ENCODE measurements at places on chromosomes 4 and X. TPM values are rescaled to one million over a fixed set of nuclear protein-coding genes. Genes with fewer than 3 reads are reported as not detected.
A peak's percentile ranks its signal among the peaks of the same experiment; 100 is the strongest.

The SOWAHB gene
- total RNA-seq = 0.03 TPM

GRCh38 chr4:173391701-173392100 is 7.2 kb downstream of the SCRG1 start:
- no peak for DNase-seq

- DNase-seq = no peak
Observed at GRCh38 chrX:134599184-134599914, 58.9 kb downstream of the PLAC1 start.

The SYNPO2 gene
- total RNA-seq = 0.46 TPM

The NALF2 gene
- 0.95 TPM for total RNA-seq

The FGFRL1 gene
- total RNA-seq = 6.0 TPM

The STARD8 gene
- 0.11 TPM for total RNA-seq

DNA sequence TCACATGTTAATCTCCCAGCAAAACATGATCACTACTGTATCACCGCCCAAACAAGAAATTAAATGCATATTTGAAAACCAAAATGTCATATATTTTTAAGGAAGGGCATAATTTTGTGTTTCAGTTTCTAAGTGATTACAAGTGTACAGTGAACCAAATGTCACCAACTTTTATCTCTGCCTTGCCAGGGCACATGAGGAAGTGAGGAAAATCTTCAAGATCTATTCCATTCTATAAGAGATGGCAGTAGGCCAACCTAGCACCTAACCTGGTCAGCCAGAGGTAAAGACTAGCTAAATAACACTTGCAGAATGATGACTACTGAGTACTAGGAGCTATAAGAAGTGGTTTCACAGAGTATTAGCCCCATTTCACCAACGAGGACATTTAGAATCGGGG is 107.2 kb downstream of the ATP11C start:
- no peak for DNase-seq

The SOX3 gene
- not detected for total RNA-seq

DNA sequence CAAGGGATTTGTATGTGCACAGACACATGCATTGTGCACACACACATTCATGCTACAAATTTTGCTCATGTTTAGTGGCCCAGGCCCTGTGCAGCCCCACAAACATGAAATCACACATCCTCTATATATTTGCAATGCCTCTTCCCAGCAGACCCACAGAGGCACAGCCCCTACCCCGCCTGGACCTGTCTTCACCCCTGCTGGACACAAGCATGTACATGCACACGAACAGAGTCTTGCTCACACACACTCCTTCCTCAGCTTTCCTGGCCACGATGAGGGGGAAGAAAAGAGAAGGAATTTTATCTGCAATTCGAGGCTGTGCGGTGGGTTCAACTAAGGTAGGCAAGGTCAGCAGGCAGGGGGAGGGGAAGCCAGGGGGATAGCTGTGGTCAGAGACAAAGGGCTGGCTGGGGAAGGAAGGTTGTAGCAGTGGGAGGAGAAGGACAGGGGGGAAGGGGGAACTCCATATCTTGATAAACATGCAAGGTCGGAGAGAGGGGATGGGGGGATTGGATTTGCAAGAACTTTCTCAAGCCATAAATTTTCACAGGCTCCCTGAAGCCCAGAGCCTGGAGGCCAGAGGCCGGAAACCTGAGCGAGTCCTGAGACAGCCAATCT is 156.4 kb downstream of the EFNB1 start:
- no peak for DNase-seq

The P2RY8 gene
- total RNA-seq = not detected

GRCh38 chr4:38470735-38471262 is 193.2 kb upstream of the KLF3 start:
- no peak for DNase-seq

The ENPP6 gene
- not detected for total RNA-seq

DNA sequence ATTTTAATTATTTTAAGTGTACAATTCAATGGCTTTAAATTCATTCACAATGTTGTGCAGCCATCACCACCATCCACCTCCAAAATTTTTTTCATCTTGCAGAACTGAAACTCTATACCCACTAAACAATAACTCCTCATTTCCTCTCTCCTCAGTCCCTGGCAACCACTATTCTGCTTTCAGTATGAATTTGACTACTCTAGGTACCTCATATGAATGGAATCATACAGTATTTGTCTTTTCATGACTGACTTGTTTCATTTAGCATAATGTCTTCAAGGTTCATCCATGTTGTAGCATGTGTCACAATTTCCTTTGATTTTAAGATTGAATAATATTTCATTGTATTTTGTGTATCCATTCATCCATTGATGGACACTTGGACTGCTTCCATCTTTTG is 46.9 kb downstream of the KIF4A start:
- DNase-seq = no peak

- peak; percentile 73 for DNase-seq
Observed at GRCh38 chr4:16253127-16253960, 27.1 kb upstream of the TAPT1 start.

GRCh38 chr4:110630688-110631402 is 8.0 kb upstream of the PITX2 start:
- DNase-seq = no peak

- DNase-seq = no peak
Observed at GRCh38 chrX:153029875-153030274, 26.4 kb upstream of the PNMA3 start.

The SCML2 gene
- total RNA-seq = 2.0 TPM

DNA sequence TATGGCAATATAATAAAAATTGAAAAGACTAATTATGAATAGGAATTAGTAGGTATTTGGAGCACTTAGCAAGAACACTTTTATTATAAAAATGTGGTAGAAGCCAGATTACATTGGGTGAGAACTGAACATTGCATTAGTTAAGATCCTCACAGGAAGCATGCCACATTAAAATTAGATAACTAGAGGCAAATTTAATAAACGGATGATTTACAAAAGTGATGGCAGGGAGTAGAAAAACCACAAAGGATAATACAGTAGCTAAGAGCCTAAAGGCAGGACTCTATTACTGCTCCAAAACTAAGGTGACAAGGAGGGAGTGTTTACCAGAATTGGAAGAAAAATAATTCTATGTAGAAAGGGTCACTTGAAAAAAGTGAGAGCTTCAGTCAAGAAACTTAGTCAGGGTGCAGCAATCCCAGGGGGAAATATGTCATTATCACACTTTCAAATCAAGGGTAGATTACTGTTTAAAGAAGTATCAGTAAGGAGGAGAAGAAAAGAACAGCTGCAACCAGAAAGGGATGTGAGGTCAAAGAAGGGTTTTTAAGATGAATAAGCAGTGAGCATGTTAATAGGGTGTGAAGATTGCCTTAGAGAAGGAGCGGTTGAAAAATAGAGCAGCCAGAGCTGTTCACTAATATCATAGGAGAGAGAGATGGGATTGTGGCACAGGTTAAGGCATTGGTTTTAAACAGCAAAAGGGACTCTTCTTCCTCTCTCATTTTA is 84.6 kb downstream of the NDST4 start:
- DNase-seq = no peak

GRCh38 chr4:23934223-23934622 is 44.4 kb upstream of the PPARGC1A start:
- no peak for DNase-seq

DNA sequence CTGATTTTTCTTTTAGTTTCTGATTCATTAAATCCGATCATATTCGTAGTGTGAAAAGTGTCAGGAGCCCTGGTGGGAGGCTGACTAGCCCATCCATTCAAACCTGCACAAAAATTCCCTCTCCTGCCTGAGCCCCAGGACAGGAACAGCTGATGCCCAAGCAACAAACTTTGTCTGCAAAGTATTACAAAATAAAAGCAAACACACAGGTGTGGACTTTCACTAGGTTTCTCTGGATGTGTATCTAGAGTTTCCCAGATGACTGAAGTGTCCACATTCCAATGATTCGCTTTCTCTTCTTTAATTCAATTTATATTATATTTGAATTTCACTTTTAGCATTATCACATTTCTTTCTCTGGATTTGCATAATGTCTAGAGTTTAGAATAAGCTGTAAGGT is 18.2 kb upstream of the FAM9B start:
- no peak for DNase-seq

The FMR1NB gene
- total RNA-seq = not detected

- no peak for DNase-seq
Observed at GRCh38 chr4:14596437-14596836, 405.8 kb upstream of the CPEB2 start.

The TLL1 gene
- 3.5 TPM for total RNA-seq

The RAB40AL gene
- total RNA-seq = 0.14 TPM

GRCh38 chrX:39491548-39492297 is 606.0 kb downstream of the BCOR start:
- DNase-seq = no peak

GRCh38 chrX:117990438-117990837 is 126.2 kb downstream of the KLHL13 start:
- peak; percentile 81 for DNase-seq

DNA sequence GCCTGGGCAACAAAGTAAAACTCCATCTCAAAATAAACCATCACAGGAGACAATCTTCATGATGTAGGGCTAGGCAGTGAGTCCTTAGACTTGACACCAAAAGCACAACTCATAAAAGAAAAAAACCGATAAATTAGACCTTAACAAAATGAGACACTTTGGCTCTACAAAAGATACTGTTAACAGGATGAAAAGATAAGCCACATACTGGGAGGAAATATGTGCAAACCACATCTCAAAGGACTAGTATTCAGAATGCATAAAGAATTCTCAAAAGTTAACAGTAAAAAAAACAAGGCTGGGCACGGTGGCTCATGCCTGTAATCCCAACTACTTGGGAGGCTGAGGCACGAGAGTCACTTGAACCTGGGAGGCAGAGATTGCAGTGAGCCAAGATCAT is 13.2 kb downstream of the EFHC2 start:
- no peak for DNase-seq

DNA sequence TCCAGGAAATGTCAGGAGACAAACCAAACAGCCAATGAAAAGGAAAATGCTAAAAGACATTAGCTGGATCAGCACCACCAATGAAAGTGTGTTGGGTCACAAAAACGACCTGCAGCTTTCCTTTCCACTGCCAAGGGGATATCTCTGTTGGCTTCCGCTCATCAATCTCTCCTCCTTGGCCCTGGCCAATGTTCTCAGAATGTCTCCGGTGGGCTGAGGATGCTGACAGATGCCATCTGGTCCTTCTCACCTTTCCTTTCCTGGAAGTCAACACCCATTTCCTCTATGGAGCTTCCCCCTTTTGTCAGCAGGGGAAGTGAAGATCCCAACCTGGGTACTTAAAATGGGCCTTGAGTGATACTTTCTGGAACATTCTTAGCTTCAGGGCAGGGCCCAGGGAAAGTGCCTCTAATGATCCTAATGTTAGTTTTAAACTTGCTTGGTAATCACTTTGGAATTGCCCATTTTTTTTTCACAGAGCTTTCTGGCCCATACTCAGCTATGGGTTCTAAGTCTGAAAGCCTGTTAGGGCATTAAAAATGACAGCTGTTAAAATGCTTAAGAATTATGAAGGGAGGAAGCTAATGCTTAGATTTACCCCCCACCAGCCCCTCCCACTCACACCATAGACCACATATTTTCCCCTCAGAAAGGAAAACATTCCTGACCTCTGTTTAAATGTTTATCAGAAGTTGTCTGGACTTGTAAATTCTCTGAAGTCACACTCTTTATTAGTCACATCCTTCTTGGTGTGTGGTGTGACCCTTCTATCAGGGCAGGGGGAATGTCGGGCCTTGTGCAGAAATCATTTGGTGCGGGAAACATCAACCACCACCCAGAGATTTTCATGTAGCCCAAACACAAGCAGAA is 29.2 kb downstream of the IGFBP7 start:
- peak; percentile 98 for DNase-seq

- DNase-seq = no peak
Observed at GRCh38 chrX:110050901-110051300, 48.0 kb downstream of the TMEM164 start.

GRCh38 chrX:152117305-152117704 is 21.1 kb downstream of the MAGEA10 start:
- no peak for DNase-seq

The NEIL3 gene
- total RNA-seq = 10.1 TPM

The PSAPL1 gene
- not detected for total RNA-seq

The BEX2 gene
- 7.8 TPM for total RNA-seq

- DNase-seq = no peak
Observed at GRCh38 chrX:133190877-133191738, 27.0 kb downstream of the TFDP3 start.

The EOLA2 gene
- 22.5 TPM for total RNA-seq

DNA sequence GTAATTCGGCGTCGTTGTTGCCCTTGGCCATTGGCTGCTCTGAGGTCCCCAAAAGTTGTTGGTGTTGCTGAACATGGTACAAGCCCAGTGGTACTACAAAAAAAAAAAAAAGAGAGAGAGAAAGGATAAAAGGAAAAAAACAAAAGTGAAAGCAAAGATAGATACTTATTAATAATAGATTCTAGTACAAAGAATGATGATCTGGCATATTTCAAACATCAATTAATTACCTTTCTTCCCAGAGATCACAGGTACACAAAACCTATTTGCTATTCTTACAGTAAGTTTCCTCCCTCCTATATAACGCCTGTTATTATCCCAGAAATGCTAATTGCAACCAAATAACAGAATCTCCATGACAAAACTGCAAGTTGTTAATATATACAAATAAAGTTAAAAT is 188.9 kb downstream of the FBXW7 start:
- no peak for DNase-seq

The SPANXA1 gene
- not detected for total RNA-seq

- no peak for DNase-seq
Observed at GRCh38 chr4:14241574-14241973, 614.0 kb upstream of the BOD1L1 start.

- DNase-seq = no peak
Observed at GRCh38 chrX:85052205-85052604, 48.5 kb downstream of the APOOL start.

DNA sequence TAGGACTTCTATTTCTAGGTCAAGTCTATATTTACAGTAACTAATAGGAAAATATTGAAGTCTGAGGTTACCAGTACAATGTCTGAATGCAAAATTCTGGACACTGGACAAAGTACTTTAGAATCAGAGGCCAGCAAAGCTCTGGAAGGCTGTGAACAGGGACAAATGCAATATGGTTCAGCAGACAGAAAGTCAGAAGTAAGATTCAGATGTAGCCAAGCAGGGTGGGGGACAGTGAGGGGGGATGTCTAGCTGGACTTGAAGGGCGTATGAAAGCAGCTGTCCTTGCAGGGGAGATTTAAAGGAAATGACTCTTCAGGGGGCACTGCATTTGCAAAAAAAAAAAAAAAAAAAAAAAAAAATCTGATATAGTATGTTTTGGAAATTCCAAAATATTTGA is 2.9 kb downstream of the SORBS2 start:
- no peak for DNase-seq

DNA sequence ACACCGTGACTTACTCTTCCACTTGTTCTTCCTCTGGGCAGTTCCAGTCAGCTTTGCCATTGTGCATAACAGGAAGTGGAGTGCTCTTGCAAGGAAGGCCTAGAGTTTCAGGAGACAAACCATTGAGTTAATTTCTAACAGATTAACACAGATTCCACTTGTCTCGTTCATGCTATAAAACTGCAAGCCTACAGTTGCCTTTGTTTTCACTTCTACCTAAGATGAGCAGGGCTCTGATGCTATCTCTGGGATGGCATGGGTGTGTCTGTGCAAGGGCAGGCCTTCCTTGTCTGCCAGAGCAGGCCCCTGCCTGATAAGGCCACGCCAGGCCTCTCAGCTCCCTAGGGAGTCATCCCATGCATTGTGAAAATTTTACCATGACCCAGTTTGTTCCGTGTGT is 67.7 kb upstream of the PGRMC2 start:
- DNase-seq = peak; percentile 72

GRCh38 chr4:36835246-36835645 is 409.3 kb upstream of the NWD2 start:
- DNase-seq = no peak
